ENCODE measurements at places on chromosomes 12 and 14.

GRCh38 chr12:116959845-116960514 is 49.2 kb downstream of the FBXW8 start:
- no peak for DNase-seq

- no peak for DNase-seq
Measured at GRCh38 chr14:26963711-26964110, 365.9 kb upstream of the NOVA1 start.

GRCh38 chr12:132456186-132456943 is 33.6 kb upstream of the FBRSL1 start:
- DNase-seq, result no peak

- DNase-seq, result no peak
Measured at GRCh38 chr12:51265024-51265423, 5.2 kb downstream of the SMAGP start.

DNA sequence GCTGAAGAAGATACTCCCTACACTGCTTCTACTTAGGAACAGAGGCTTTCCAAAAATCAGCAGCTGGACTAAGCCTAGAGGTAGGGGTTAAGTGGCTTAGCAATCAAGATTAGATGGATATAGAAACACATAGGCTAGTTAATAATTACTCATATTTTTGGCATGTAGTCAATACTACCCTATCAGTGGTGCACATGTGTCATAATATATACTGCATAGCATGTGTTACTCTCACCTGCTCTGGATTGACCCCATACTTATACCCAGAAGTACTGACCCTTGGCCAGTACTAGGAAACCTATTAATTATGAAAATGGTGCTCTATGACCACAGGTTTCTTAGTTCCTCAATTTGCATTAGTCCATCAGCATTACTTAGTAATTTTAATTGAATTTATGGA is 528.4 kb upstream of the LMO3 start:
- DNase-seq, result no peak

DNA sequence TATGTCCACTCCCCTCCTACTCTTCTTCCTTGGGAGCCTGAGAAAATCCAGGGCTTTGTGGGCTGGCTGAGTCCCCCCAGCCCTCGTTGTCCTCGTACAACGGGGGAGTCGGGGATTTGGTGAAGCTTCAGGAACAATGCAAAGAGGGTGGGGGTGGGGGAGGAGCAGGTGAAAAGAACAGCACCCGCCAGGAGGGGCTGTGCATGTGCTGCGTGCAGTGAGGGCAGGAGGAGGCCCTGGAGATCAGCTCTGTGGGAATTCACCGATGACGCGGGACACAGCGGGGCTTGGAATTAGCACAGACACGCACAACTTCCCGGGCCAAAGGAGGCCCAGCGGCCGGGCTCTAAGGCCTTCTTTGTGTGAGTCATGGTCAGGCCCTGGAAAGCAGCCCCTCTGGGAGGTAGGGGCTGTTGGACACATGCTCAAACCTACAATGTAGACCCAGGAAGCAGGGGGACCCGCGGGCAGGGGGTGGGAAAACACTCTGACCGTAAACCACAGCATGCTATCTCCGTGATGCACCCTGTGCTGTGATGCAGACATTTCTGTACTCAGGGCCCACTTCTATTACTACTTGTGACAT is 32.8 kb downstream of the RBM19 start:
- no peak for DNase-seq

- peak; percentile 18 for DNase-seq
Measured at GRCh38 chr14:39266525-39266870, 32.8 kb downstream of the MIA2 start.

- DNase-seq, result no peak
Measured at GRCh38 chr12:100450735-100451134, 22.9 kb upstream of the NR1H4 start.

DNA sequence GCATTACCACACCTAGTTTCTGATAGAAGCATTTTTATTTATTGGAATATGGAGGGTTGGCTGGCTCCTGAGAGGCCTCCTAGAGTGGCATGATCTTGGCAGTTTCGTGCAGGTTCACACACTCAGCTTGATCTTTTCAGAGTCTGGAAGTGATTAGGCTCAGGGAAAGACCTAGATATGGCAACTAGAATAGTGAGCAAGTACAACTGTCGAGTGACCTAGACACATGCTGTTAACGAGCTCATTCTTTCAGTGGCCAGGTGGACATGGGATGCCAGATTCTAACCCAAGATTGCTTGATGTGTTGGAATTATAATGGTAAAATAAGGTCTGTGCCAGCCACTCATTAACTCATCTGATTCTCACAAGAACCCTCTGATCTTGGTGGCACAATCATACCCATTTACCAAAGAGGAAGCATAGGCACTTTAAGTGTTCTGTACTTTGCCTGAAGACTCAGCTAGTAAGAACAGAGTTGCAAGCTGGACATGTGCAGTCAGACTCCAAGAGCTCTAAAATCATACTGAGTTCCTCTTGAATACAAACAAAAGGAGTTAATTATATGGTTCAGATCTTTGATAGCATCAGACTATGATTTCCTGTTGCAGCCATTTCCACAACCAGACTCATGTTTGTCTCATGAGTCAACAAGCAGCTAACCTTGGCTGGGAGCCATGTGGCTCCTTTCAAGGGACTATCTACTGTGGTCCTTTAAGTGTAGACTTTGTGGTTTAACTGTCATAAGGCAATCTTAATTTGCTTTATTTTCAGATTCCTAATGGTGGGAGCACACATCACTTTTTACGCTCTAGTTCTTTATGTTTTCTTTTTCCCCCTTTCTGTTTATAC is 144.2 kb downstream of the PLEKHA5 start:
- peak; percentile 96 for DNase-seq

DNA sequence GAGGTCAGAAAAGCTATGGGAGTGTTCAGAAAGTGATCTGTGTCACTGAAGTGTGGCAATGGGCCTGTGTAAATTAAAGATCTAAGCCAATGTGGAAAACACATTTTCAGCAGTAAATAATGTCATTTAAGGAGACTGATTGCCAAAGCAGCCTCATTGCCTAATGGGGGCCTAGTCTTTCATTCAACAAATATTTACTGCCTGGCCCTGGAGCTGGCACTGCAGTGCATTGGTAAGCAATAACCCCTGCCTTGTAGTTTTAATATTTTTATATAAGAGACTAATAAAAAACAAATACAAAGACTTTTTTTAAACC is 326.6 kb downstream of the BTG1 start:
- DNase-seq, result no peak

- no peak for DNase-seq
Measured at GRCh38 chr12:45469902-45470301, 254.0 kb downstream of the ANO6 start.

- no peak for DNase-seq
Measured at GRCh38 chr12:113054948-113055486, 1.5 kb upstream of the DTX1 start.

- no peak for DNase-seq
Measured at GRCh38 chr12:23055004-23055403, 430.0 kb downstream of the ETNK1 start.

DNA sequence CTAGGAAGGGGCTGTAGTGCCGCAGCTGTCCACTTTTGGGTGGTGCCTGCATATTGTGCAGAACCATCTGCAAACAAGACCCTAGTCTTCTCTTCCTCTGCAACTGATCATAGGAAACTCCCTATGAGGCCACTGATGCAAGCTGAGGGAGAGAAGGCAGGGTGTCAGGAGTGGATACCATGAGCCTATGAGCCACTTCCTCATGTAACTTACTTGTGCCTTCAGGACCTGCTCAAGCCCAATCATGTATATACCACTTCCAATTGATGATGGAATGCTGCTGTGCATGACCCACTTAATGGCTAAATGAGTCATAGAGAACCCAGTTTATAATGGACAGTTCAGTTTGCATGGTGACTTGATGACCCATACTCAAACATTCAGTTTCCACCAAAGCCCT is 107.9 kb downstream of the ALG10B start:
- no peak for DNase-seq

GRCh38 chr14:98177551-98177950 is 1094.4 kb downstream of the BCL11B start:
- no peak for DNase-seq

DNA sequence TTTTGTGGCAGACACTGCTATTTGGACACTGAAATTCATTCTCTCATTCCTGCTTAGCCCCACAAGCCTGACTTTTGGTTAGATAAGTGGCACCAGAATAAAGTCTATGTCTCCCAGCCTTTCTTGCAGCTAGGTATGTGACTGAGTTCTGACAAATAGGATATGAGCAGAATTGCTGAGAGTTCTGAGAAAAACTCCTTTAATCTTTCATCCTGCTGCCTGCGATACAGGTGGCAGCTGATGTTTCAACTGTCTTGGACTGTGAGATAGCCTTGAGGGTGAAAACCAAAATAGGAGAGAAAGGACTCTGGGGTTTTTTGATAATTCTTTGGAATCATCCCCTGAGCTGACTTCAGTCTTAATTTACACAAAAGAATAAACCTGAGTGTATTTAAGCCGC is 55.8 kb downstream of the MBIP start:
- no peak for DNase-seq

DNA sequence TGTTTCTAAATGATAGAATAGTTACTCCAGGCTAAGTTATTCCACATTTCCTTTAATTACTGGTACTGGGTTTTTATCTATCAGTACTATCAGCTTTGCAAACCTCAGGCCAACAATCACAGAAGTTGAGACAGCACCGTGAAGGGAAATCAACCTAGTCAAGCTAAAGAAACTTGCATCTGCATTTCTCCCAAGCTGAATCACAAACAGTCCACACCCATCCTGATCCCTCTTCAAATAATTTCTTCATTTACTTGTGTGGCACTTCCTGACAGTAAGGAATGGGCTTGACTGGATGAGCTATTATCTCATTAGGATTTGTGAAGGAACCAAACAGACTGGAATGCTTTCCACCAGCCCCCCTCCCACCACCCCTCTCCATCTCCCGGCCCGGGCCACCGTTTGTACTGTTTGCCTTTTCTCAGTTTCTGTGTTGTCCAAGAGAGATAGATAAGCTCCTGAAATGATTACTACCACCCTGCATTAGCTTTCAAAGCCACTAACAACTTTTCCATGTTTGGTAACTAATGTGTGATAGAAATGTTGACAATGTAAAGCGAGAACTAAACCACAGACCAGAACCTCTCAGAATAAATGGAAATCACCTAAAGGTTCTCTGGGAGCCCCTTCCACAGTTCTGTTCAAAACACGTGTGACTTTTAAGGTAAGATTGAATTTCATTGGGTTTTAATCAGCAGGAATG is 236.3 kb downstream of the SLC25A21 start:
- peak; percentile 55 for DNase-seq

GRCh38 chr12:27652174-27652763 is 44.0 kb upstream of the REP15 start:
- peak; percentile 71 for DNase-seq
